NCI-H1417 treated with DMSO at 0.1 percent for 48 hours (cell line): ENCODE measurements at places on chromosomes 3 and 15.

DNA sequence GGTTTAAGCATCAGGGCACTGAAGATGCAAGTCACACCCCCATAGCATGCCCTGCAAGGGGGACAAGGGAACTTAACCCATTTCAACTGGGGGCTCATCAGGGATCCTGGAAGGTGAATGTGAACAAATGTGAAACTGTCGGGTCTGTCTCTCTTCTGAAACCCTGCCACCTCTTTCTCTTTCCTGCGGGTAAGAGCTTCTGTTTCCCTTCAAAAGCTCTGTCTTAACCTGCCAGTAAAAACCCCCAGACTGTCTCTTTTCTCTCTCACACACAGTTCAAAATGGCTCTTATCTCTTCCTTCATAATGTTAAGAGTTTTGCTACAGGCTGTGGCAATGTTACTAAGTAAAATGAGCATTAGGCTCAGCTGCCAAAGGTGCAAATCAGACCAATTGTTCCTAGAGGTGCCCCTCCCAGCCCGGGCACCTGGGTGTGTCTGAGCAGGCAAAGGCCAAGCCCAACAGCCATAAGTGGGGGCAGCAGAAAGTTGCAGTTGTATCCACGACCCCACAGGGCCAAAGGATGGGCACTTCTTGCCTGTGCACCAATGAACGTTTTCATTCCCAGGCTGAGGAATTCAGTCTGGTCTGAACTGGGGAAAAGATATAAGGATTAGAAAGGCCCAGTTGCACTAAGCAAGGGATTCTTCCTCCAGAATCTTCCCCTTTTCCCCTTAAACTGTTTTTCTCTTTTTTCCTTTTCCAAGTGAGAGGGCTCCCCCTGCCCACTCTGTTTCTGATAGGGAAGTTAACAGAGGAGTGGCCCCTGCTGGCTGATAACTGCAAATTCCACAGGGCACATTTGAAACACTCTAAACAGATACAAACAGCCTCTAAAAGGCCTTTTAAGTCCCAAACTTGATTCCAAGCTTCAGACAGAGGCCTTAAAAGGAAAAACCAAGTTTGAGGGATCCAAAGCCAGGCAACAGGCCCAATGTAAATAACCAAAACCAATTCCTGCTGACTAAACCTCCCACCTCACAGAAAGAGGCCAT lies 113.8 kb upstream of the EPHA6 start:
- DNase-seq = no peak

- no peak for DNase-seq
Measured at GRCh38 chr3:83948771-83949170, 1010.0 kb upstream of the CADM2 start.

GRCh38 chr3:107085261-107085660 lies 292.0 kb upstream of the CCDC54 start:
- no peak for DNase-seq

DNA sequence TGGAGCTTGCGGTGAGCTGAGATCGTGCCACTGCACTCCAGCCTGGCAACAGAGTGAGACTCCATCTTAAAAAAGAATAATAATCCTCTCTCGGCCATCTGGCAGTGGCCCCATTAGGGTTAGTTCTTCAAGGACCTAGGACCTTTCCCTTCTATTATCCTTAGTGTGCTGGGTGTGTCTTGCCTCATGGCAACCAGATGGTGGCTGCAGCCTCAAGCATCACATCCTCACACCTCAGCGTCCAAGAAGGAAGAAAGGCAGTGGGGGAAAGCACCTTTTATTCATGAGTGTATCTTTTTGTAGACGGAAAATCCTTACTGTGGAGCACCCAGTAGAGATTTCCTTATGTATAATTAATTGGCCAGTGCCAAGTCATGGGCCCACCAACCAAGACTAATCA lies 42.7 kb upstream of the TFRC start:
- DNase-seq = no peak

DNA sequence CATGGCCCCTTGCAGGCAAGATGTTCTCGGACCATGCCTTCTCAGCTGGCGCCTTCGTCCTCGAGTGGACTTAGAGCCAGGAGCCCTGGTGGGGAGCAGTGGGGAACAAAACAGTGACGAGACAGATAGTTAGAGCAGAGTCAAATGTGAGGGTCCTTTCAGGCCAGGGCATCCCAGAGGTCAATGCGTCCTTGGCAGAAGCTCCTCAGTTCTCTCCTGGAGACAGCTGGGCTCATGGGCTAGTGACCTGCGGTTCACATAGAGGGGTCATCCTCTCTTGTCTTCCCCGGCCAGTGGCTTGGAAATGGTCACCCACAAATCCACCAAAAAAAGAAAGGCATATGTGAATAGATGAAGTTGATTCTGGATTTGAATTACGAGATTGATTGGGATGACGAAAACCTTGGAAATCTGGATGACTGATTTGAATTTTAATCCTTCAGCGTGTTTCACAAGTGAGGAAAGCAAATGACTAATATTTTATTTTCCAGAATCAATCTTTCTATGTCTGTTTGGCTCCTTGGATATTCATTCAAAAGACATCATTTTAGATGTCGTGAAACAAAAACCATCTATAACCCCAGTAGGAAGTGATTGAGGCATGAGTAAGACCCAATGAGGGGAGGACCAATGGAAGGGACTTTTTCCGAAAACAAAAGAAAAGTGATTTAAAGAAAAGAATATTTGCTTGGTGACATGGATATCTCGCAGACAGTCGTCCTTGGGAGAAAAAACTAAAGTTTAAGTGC lies 84.5 kb downstream of the ASB7 start:
- DNase-seq = no peak

GRCh38 chr3:171753025-171753472 lies 57.2 kb downstream of the PLD1 start:
- no peak for DNase-seq

DNA sequence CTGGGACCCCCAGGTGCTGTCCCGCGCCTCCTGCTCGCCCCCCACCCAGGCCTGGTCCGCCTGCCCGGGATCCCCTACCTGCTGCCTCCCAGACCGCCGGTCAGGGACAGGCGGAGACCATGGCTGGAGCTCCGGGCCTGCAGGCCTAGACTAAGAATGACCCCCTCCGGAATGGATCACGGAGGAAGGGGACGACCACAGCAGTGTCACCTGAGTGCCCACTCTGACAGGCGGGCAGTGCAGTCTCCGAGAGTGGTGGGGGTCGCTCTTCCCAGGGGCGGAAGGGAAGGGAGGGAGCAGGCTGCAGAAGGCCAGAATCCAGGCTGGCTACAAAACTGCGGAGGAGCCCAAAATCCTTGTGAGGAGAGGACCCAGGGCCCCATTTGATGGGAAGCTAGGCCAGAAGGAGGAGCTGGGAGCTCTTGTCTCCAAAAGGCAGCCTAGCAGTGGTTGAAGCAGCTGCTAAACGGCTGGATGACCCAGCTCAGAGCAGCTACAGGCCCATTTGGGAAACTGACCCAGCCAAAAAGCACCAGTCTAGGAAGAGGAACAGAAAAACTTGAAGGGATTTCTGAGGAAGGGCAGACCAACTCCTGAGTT lies 908 bp upstream of the RAB43 start:
- no peak for DNase-seq

DNA sequence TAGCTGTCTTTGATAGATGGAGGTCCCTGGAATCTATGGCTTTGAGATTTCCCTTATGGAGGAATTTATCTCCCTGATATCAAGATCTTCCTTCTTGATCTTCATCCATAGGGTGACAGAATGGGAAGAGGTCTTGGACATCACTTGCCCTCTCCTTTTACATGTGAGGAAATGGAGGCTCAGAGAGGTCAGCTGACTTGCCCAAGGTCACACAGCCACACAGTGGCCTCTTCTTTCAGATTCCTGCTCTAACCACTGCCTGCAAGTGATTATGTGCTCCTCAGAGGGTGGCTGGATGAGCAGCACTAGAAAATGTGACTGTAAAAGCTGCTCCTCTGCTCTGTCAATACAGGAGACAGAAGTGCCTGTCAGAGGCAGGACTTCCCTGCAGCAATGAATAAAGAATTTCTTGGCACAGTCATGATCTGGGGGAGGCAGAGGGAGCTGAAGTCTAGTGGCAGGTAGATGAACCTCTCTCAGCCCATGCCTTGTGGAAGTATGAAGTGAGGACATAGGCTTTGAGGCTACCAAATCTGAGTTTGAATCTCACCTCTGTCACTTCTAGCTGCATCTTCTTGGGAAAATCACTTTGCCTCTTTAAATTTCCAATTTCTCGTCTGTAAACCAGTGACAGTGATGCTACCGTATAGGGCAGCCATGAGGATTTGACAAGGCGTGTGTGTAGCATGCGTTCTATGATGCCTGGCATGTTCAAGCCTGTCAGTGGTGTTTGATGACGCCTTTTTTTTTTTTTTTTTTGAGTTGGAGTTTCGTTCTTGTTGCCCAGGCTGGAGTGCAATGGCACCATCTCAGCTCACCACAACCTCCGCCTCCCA lies 12.0 kb downstream of the SSUH2 start:
- DNase-seq = no peak

GRCh38 chr15:66405615-66406014 lies 18.9 kb downstream of the MAP2K1 start:
- no peak for DNase-seq

DNA sequence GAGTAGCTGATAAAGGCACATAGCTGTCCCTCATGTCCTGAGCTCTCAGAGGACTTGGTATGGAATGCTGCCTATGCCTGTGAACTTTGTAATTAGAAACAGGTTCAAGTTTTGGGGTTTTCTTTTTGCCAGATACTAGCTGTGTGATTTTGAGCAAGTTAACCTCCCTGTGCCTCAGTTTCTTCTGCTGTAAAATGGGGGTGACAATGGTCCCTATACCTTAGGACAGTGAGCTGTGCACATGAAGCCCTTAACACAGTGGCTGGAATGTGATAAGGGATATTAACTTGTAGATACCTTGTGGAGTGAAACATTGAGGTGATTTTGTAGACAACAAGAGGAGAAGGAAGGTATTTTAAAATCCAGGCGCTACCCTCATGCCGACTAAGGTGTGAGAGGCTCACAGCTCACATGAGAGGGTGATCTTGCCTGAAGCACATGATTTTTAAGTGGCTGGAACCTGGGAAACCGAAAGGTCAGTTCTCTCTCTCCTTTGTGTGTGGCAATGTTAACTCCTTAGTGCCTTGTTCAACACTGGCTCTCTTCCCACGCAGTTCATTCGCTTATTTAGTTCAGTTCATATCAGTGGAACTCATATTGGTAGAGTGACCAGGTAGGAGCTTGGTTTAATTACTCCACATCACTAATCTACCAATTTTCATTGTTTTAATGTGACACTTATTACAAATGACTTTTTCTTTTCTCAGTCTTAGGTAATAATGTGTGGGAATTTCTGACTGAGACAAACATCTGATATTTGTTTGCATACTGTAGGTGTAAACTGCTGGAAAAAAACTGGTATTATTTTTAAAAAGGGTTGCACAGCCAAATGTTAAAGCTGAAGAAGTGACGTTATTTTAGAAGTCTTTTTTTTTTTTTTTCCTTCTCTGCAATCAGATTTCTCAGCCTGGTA lies 236.2 kb downstream of the ITPR1 start:
- DNase-seq = no peak

DNA sequence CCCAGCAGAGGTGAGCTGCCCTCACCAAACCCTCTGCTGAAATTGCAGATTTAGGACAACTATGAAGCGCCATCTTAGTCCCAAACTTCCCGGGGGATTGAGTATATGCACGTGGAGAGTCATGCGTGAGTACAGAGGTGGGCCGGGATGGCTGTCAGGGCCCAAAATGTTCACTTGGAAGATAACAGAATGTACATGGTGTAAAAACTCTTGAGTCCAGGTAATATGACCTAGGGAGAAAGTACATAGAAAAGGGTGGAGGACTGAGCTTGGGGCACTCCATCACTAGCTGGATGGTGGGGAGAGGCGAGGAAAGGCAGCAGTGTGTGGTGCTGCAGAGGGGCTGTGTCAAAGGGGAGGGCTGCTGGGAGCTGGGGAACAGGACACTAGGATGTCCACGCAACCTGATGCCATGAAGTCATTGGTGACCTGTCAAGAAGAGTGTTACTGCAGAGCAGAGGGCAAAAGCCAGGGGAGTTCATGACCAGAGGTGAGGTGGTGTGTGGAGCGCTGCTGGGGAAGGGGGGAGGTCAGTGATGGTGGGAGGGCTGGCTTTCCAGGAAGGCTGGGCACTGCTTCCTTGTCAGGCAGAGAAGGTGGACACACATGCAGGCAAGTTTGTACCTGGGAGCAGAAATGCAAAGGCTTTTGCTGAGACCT lies 236.2 kb upstream of the LYSMD4 start:
- DNase-seq = no peak

GRCh38 chr15:88872706-88873105 lies 22.6 kb downstream of the HAPLN3 start:
- DNase-seq = no peak

DNA sequence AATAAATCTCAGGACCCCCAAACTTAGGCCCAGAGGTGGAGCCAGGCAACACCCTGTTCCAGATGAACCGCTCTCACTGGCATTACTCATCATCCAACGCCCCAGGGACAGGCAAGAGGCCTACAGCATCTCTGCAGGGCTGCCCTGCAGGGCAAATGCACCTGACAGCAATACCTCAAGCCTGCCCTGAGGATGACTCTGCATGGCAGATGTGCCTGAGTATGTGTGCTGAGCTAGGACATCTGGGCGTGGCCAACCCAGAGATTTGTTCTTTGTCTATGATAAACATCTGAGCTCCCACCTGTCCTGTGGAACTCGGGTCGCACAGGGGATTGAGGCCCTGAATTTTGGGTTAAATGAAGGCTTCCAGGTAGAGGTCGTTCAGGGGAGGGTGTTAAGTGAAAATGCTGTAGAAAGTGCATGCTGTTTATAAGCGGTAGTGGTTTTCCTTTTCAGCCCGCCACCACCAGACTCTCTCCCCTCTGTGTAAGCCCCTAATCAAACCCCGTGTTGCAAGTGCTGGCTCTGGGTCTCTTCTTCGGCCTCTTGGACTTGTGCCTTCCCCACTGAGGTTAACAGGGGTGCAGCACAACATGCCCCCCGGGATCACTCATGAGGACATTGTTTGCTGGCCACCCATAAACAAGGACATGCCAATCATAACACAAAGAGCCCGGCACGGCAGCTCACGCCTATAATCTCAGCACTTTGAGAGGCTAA lies 92.3 kb downstream of the ATP10A start:
- DNase-seq = no peak

GRCh38 chr3:169298247-169298992 lies 365.1 kb downstream of the MECOM start:
- no peak for DNase-seq

DNA sequence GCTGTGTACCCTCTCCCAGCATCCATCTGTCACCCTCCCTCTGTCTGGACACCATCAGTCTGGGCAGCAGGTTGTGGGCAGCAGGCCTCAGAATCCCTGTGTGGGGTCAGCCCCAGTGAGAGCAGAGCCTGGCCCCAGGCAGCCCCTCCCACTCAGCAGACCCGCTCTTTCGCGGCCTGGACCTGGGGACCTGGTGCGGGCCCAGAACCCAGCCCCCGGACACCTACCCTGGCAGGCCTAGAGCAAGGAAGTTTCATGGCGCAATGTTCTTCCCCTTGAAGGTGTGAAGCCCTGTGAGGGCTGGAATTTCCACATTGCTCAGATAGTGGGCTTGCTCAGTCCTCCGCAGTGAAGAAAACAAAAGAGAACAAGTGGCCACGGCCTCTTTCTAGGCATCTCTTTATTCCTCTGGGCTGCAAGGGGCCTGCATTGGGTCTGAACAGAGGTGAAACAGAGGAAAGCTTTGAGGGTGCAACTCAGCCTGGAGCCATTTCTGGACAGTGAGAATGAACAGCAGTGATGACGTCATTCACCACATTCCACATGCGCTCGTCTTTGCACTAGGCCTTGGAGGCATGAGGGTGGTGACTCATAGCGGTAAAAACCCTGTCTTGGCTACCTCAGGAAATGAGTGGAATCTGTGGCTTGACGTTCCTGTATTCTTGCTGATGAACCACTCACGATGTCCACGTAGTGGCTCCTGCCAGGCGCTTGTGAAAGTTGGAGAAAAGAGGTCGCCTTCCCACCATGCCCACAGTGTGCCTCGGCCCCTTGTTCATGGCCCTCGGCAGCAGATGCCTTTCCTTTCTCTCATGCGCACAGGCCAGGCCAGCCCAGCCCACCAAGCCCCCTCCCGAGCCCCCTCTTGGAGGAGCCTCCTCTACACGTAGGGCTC lies 66.1 kb downstream of the SLC30A4 start:
- no peak for DNase-seq
